ENCODE measurements at places on chromosomes 6 and 20. TPM values are rescaled to one million over a fixed set of nuclear protein-coding genes. Genes with fewer than 3 reads are reported as not detected.

GRCh38 chr6:129645830-129646579 lies 64.0 kb downstream of the ARHGAP18 start:
- no peak for DNase-seq

GRCh38 chr6:125924697-125925358 lies 31.7 kb upstream of the HINT3 start:
- no peak for DNase-seq

Gene TFAP2D
- total RNA-seq, result not detected

GRCh38 chr20:46984405-46984804 lies 89.8 kb downstream of the EYA2 start:
- no peak for DNase-seq

DNA sequence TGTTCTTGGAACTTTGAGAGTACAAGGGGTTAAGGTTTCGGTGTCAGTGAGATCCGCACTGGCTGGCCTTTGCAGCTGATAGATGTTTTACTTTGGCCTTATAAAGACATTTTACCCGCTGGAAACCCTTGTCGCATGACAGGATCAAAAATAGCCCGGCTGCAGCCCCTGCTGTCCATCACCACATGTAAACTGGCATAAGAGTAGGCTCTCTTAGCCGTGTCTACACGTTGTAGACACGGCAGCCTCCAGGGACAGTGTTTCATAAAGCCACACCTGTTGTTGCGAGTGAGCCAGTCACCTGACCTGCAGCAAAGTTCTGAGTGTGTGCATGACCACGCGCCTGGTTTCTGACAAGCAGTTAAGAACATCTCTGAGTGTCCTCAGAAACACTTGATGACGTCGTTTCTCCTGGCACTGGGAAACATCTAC lies 8.5 kb downstream of the RBM24 start:
- DNase-seq, result no peak

DNA sequence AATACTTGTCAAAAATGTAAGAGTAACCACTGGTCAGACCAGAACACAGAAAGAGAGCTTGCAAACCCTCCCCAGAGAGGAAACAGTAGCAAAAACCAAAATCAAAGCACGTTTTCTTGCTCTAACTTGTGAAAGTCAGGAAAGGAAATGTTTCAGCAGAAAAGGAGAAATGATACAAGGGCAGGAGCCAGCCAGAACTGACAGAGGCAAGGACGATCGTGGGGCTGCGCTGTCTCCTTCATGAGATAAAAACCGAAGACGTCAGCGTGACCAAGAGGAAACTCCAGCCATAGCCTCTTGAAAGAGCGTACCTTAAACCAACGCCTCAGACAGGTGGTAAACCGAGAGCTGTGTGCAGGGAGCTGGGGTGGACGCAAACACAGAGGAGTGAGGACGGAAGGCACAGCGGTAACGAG lies 27.5 kb downstream of the LAMA5 start:
- no peak for DNase-seq

Gene TSBP1
- total RNA-seq, result not detected

Gene HMGN3
- total RNA-seq, result 188 TPM

Gene NOX3
- not detected for total RNA-seq

Gene ZBTB12
- 31.0 TPM for total RNA-seq

DNA sequence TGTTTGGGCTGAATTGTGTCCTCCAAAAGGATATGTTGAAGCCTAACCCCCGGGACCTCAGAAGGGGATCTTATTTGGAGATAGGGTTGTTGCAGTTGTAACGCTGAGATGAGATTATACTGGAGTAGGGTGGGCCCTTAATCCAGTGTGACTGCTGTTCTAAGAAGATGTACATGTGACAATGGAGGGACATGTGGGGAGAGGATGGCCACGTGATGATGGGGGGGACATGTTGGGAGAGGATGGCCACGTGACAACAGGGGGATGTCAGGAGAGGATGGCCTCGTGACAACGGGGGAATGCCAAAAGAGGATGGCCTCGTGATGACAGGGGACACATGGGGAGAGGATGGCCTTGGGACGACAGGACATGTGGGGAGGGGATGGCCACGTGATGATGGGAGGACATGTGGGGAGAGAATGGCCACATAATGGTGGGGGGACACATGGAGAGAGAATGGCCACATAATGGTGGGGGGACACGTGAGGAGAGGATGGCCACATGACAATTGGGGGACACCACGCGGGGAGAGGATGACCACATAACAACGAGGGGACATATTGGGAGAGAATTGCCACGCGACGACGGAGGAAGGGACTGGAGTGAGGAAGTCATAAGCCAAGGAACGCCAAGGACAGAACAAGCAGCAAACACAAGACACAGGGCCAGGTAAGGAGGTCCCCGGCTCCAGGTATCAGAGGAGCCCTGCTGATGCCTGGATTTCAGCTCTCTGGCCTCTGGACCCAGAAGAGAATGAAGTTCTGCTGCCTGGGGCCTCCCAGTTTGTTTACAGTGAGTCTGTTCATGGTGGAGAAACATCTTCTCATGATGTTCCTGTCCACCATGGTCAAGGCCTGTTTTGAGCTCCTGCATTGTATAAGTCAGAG lies 29.2 kb downstream of the SYNJ2 start:
- DNase-seq, result no peak

GRCh38 chr20:36267605-36268381 lies 31.5 kb downstream of the AAR2 start:
- no peak for DNase-seq

GRCh38 chr6:148342350-148343046 lies at the start of gene SASH1:
Gene SASH1 (plus strand): TSS chr6:148342838. CDS start chr6:148343068, 230 bp downstream.
- peak; percentile 92 for DNase-seq

DNA sequence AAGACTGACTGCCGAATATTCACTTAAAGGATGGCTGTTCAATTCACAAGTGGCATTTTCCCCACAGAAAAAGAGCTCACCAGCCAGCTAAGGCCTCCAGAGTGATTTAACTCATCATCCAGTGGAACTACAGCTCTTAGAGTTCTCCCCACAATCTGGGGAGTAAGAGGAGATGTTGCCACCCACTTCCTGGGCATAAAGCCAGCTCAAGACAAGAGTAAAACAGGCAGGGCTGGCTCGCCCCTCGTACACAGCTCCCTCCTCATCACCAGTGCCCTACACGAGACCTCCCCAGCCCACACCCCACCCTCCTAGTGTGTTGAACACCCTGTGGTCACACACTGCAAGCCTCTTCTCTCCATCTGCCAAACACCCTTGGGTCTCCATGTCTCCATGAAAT lies 47.2 kb upstream of the IPCEF1 start:
- no peak for DNase-seq

GRCh38 chr6:73802366-73802765 lies 106.4 kb downstream of the CD109 start:
- no peak for DNase-seq

GRCh38 chr6:147080225-147080624 lies 124.0 kb upstream of the STXBP5 start:
- DNase-seq, result no peak
